NCI-H2107 (cell line): ENCODE measurements at places on chromosomes 3 and 15.

- DNase-seq = no peak
These were observed 131.9 kb downstream of the EDEM1 start for GRCh38 chr3:5319454-5319853.

DNA sequence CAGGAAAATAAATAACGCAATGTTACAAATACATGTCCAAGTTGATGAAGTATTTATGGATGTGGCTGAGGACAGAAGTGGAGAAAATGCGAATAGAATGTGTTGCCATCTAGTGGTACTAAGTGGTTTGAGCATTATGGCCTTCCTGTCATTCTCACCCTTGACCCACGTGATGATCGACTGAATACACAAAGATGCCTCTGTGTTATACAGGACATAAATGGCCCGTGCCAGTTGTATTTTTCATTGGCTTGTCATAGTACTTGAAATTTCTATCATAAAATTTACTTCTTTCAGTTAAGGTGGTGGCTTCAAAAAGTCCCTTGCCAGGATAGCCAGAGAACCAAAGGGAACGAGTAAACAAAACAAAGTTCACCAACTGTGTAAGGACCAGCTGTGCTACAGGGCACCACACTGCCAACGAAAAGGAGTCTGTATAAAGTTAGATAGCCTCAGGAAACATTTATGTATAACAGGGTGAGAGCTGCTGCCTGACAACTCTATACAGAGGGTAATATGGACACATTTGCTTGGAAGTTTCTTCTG, 103.7 kb downstream of the MYH15 start:
- no peak for DNase-seq

DNA sequence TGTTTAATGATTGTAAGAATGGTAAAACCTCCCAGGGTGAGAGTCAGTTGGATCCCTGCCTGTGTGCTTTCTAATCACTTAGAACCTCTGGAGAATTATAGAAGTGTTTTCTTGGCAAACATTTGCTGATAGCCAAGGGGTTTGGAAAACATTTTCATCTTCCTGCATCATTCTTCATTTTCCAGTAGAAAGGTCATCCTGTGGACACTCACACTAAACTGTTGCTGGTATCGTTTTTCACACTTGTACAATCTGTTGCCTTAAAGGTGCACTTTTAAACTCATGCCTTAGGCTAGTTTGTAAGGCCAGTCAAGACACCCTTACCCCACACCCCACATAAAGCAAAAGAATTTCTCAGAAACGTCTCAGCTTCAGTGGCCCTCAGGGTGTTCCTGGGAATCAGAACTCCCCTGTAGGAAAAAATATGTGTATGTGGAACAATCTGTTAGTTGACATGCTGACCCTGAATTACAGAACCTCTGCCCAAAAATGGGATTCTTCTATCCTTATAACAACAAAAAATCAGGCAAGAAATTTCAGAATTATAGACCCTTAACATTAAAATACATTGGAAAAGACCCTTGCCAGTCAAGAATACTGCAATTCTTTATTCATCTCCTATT, 5.8 kb upstream of the PLD1 start:
- no peak for DNase-seq

- DNase-seq = no peak
These were observed 356.6 kb upstream of the NPAP1 start for GRCh38 chr15:24318981-24319380.

DNA sequence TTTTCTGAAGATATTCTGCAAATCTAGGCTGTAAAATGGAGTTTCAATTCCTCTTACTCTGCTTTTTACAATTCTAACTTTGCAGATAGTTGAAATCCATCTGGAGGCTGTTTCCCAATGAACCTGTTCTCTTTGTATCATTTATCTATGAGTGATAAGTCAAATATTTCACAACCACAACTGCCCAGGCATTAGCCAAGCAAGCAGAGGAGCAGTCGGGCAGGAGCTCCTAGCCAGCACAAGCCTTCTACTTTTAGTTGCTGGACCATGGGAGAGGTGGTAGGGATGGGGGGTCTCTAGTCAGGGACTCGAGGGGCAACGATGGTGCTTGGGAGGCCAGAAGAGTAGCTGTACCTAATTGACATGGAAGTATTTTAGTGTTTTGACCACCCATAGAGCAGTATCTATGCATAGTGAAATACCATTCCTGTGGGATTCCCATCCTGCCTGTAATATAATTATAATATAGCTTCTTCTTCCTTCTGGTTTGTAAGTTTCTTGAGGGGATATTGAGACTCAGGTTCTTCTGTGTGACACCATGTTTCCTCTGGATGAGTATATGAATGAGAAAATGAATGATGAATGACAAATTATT, 353.5 kb upstream of the IL12A start:
- DNase-seq = no peak

- DNase-seq = no peak
These were observed 268.5 kb downstream of the CD47 start for GRCh38 chr3:107822308-107822707.

GRCh38 chr3:66397745-66398144, 103.1 kb downstream of the LRIG1 start:
- no peak for DNase-seq
